Muscle of back (tissue), 13 donors: ENCODE measurements at places on chromosomes 7 and 10. TPM values are rescaled to one million over a fixed set of nuclear protein-coding genes. Genes with fewer than 3 reads are reported as not detected.

Gene NDUFA5
- 136 TPM for polyA plus RNA-seq

Gene HOXA7
- polyA plus RNA-seq, result 12.3 TPM

Gene TACR2
- 0.34 TPM for polyA plus RNA-seq

Gene CTTNBP2
- 3.3 TPM for polyA plus RNA-seq

Gene CACNA2D1
- polyA plus RNA-seq, result 90.3 TPM

Gene BHLHA15
- polyA plus RNA-seq, result not detected

Gene LIPM
- not detected for polyA plus RNA-seq

Gene NOM1
- 12.9 TPM for polyA plus RNA-seq

GRCh38 chr10:18233775-18234174, 93.6 kb downstream of the CACNB2 start:
- no peak for DNase-seq

DNA sequence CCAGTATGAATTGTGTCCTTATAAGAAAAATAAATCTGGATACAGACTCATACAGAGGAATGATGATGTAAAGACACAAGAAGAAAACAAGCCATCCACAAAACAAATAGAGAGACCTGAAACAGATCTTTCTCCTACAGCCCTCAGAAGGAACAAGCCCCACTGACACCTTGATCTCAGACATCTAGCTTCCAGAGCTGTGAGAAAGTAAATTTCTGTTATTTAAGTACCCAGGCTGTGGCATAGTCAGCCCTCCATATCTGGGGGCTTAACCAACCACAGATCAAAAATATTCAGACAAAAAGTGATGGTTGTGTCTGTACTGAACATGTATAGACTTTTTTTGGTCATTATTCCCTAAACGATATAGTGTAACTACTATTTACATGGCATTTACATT, 23.9 kb upstream of the ANKRD1 start:
- DNase-seq, result no peak

- no peak for DNase-seq
Observed at GRCh38 chr7:83872501-83872900, 223.6 kb upstream of the SEMA3E start.

- DNase-seq, result no peak
Observed at GRCh38 chr7:100475549-100475948, 3.5 kb downstream of the TSC22D4 start.

GRCh38 chr7:66929935-66930334, 8.9 kb downstream of the TMEM248 start:
- no peak for DNase-seq

DNA sequence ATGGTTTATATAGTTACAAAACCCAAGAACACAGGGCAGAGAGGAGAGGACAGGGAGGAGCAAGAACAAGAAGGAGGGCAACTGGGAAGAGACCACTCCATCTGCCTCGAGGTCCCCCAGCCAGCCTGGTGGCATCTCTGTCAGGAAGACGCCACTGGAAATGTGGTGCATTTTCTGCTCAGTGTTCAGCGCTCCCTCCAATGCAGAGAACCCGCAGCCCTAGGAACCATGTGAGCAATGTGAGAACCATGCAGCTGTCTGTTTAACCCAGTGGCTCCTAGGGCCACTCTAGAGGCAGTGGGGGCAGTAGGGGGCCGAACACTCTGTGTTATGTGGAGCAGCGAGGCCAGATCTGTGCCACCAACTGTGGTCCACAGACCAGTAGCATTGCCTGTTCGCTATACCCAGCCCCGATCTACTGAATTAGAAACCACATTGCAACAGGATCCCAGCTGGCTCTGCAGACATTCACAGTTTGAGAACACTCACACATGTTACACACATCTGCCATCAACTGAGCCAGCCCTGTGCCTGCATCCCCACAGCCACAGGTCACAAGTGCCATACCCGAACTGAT, 110.2 kb downstream of the CPXM2 start:
- DNase-seq, result no peak

DNA sequence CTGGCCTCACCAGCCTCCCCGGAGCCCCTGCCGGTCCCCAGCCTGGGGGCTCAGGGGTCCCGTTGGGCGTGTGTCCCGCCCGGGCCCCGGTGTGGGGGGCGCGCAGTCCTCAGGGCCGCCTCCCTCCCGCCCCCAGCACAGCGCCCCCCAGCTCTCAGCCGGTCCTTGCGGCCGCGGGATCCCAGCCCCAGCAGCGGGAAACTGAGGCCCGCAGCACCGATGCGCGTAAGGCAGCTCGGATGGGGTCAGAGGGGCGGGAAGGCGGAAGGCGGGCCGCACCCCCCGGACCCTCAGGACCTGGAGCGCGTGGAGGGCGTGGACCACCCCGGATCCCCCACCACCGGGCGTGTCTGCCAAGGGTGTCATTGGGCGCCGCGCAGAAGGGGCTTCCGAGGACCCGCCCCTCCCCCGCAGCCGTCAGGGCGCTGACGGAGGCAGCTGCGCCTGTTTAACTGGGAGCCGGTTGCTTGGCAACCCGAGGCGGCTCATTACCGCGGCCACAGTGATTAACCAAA, 14.9 kb downstream of the UNCX start:
- no peak for DNase-seq

GRCh38 chr7:106216517-106216922, 68.3 kb downstream of the NAMPT start:
- DNase-seq, result peak; percentile 40

GRCh38 chr7:90485734-90486316, 16.4 kb downstream of the PTTG1IP2 start:
- no peak for DNase-seq

GRCh38 chr7:90303241-90303640, 17.9 kb downstream of the FAM237B start:
- no peak for DNase-seq

GRCh38 chr7:119925581-119926289, 347.2 kb upstream of the KCND2 start:
- DNase-seq, result no peak
